ENCODE measurements at places on chromosomes 5 and 9. TPM values are rescaled to one million over a fixed set of nuclear protein-coding genes. Genes with fewer than 3 reads are reported as not detected.
A peak's percentile ranks its signal among the peaks of the same experiment; 100 is the strongest.

DNA sequence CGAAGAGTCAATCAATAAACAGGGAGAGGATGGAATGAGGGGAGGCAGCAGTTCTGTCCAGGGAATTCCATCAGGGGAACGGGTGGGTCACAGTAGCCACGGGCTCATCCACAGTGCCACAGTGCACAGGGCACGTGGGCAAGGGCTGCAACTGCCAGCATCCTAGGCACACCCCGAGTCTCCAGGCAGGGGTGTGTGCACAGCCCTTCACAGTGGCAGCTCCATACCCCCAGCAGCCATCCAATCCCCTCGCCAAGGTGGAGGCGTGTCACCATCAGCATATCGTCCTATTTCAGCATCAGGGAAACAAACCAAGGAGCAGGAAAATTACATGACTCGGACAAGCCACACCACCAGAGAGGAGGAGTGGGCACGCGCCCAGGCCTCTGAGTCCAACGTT is 133.6 kb downstream of the ADAMTS2 start:
- no peak overlapping the region for H3K4me3 ChIP-seq
- peak; percentile 5 for DNase-seq
- H3K36me3 ChIP-seq: peaks cover 6% of the 10 kb centered on the region
- H3K27me3 ChIP-seq: peaks cover 16% of the 10 kb centered on the region

- no peak for DNase-seq
- H3K36me3 ChIP-seq: no peaks in the 10 kb centered on the region
- no peak overlapping the region for H3K27ac ChIP-seq
- H3K4me3 ChIP-seq: no peak overlapping the region
Observed at GRCh38 chr5:73031839-73032238, 76.0 kb downstream of the FCHO2 start.

DNA sequence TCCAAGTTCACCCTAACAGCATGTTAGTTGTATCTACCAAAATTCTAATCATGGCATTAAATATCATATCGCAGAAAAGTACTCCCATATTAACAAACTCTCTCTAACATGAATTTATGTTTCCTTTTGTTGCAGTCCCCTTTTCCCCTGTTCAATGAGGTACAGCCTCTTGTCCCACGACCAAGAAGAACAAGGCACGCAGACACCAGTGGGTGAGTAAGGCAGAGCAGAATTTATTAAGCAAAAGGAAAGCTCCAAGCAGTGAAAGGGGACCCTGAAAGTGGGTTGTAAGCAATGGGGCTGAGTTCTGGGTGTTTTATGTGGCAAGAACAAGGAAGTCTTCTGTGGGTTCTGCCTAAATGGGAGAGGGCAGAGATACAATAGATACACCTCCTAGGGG is 183.5 kb downstream of the LURAP1L start:
- DNase-seq: no peak
- peaks cover 19% of the 10 kb centered on the region for H3K36me3 ChIP-seq
- no peak overlapping the region for H3K4me3 ChIP-seq
- no peaks in the 10 kb centered on the region for H3K27me3 ChIP-seq

DNA sequence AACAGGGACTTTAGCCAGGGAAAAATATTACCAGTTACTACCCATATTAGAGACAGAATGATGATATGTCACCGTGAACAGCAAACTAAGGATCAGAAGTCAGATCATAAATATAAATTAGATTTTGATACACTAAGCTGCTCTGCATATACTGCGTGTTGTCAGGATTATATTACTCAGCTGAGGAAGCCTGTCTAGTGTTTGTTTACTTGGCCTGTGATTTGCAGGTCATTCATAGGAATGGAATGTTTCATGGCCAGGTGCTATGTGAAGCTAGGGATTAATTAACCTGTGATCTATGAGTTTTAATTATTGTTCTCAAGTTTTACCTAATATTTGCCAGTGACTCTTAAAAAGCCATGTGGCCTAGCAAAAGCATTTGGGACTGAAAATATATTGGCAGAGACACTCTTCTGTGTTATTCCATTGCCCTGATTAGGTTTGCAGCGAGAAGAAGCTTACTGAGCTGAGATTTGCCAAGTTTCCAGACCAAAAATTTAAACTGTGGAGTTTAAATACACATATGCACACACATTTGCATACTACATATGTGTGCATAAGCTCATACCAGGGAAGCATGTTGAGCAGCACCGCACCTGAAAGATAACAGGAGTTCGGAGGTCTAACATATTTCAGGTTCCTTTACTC is 496.3 kb upstream of the GRIA1 start:
- DNase-seq: no peak
- H3K4me1 ChIP-seq: no peaks in the 10 kb centered on the region
- H3K27ac ChIP-seq: no peak overlapping the region
- H3K4me3 ChIP-seq: no peak overlapping the region
- H3K27me3 ChIP-seq: no peaks in the 10 kb centered on the region

- H3K4me1 ChIP-seq: peaks cover 7% of the 10 kb centered on the region
- no peak for DNase-seq
- H3K4me3 ChIP-seq: no peak overlapping the region
- H3K36me3 ChIP-seq: no peaks in the 10 kb centered on the region
Observed at GRCh38 chr9:37968228-37968701, 64.3 kb upstream of the SLC25A51 start.

- peaks cover 5% of the 10 kb centered on the region for H3K27me3 ChIP-seq
- no peak overlapping the region for H3K4me3 ChIP-seq
- H3K27ac ChIP-seq: no peak overlapping the region
- H3K4me1 ChIP-seq: peaks cover 5% of the 10 kb centered on the region
Observed at GRCh38 chr9:2595973-2596372, 25.6 kb upstream of the VLDLR start.

GRCh38 chr9:92714787-92715487 is 45.0 kb upstream of the IPPK start:
- H3K4me3 ChIP-seq: no peak overlapping the region
- no peaks in the 10 kb centered on the region for H3K36me3 ChIP-seq
- H3K27me3 ChIP-seq: peaks cover 4% of the 10 kb centered on the region
- DNase-seq: no peak
- H3K4me1 ChIP-seq: peaks cover 7% of the 10 kb centered on the region
- H3K27ac ChIP-seq: no peak overlapping the region

DNA sequence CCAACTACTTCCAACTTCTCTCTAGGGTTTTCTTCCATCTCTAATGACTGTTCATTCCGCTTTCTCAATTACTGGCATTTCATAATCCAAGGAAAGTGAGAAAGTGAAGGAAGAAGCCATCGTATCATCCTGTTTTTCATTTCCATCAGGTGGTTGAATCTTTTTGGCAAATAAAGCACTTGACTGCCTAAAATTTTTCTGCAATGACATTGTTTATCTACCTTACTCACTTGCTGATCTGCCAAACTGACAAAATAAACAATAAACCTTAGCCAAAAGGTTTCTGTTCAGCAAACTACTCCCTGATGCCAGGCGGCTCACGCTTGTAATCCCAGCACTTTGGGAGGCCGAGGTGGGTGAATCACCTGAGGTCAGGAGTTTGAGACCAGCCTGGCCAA is 18.4 kb downstream of the FNBP1 start:
- H3K27me3 ChIP-seq: peaks cover 2% of the 10 kb centered on the region
- no peak for DNase-seq
- H3K27ac ChIP-seq: no peak overlapping the region
- no peak overlapping the region for H3K4me3 ChIP-seq
- no peaks in the 10 kb centered on the region for H3K36me3 ChIP-seq

GRCh38 chr5:10789726-10790125 is 28.7 kb upstream of the DAP start:
- no peak for DNase-seq
- H3K36me3 ChIP-seq: no peaks in the 10 kb centered on the region
- no peak overlapping the region for H3K27ac ChIP-seq
- peaks cover 6% of the 10 kb centered on the region for H3K4me1 ChIP-seq
- H3K27me3 ChIP-seq: peaks cover 2% of the 10 kb centered on the region

DNA sequence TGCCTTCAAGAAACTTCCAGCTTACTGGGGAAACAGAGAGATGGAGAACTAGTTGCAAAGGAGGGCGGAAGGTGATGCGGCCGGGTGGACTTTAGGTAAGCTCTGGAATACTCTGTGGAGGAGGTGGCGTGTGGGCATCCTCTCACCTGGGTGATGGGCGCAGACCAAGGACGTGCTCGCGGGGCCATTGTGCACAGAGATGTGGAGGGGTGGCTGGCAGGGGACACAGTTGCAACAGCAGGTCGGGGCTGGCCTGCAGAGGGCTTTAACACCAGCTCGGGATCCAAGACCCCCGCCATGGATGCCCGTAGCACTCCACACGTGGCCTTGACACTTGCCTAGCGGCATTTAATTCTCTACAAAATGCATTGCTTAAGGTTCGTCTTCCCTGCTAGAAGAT is 26.6 kb downstream of the IER5L start:
- peaks cover 5% of the 10 kb centered on the region for H3K36me3 ChIP-seq
- H3K27me3 ChIP-seq: peaks cover 14% of the 10 kb centered on the region
- peaks cover 10% of the 10 kb centered on the region for H3K4me1 ChIP-seq
- peak overlapping the region; percentile 13 for H3K4me3 ChIP-seq
- peak overlapping the region; percentile 56 for H3K27ac ChIP-seq

GRCh38 chr5:135377751-135378680 is 21.0 kb downstream of the MACROH2A1 start:
- no peak for DNase-seq
- H3K27me3 ChIP-seq: no peaks in the 10 kb centered on the region
- peaks cover 3% of the 10 kb centered on the region for H3K4me1 ChIP-seq
- no peak overlapping the region for H3K4me3 ChIP-seq
- no peak overlapping the region for H3K27ac ChIP-seq

- H3K4me3 ChIP-seq: no peak overlapping the region
- no peaks in the 10 kb centered on the region for H3K36me3 ChIP-seq
- H3K4me1 ChIP-seq: peaks cover 4% of the 10 kb centered on the region
- no peak overlapping the region for H3K27ac ChIP-seq
- no peaks in the 10 kb centered on the region for H3K27me3 ChIP-seq
- no peak for DNase-seq
Observed at GRCh38 chr9:13786131-13786530, 506.6 kb upstream of the MPDZ start.

DNA sequence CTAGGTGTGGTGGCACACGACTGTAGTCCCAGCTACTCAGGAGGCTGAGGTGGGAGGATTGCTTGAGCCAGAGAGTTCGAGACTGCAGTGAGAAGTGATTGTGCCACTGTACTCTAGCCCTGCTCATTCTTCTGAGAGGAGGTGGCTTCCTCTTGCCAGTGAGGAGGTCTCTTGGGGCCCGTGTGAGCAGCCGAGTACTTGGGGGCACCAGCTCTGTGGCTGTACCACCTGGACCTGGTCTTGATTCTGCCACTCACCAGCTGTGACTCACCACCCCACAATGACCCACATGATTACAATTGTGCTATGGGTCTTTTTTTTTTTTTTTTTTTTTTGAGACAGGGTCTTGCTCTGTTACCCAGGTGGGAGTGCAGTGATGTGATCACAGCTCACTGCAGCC is 18.0 kb upstream of the CRB2 start:
- no peak overlapping the region for H3K4me3 ChIP-seq
- no peaks in the 10 kb centered on the region for H3K27me3 ChIP-seq
- DNase-seq: no peak
- H3K36me3 ChIP-seq: no peaks in the 10 kb centered on the region

DNA sequence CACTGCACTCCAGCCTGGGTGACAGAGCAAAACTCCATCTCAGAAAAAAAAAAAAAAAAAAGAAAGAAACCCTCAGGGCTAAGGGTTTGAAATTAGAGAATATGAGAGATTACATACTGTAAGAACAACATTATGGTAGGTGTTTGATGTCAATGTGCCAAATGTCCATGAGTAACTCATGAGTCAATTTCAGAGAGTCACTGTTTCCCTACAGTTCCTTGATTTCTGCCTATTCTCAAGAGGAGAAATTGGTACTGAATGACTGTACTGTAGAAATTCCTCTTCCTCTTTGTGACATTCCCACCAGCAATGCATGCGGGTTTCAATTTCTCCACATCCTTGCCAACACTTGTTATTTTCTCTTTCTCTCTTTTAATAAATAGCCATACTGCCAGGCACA is 35.2 kb downstream of the MARVELD2 start:
- no peak for DNase-seq
- H3K27ac ChIP-seq: no peak overlapping the region
- no peak overlapping the region for H3K4me3 ChIP-seq
- H3K4me1 ChIP-seq: no peaks in the 10 kb centered on the region
- no peaks in the 10 kb centered on the region for H3K36me3 ChIP-seq

DNA sequence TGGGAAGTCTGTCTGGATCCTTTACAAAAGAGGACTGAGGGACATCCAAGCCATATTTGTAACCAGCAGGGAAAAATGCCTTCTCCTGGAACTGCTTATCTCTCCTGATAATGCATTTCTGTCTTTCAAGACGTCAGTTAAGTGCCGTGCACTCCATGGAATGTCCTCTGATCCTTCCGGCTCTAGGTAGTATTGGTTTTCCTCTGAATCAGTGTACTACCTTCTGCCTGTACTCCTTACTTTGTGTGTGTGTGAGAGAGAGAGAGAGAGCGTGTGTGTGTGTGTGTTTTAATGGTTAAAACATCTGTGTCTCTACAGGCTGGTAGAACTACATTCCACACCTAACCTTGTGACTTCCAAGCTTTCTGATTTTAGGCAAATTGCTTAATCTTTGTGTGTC is 89.9 kb downstream of the PIP5K1B start:
- H3K27me3 ChIP-seq: no peaks in the 10 kb centered on the region
- no peaks in the 10 kb centered on the region for H3K36me3 ChIP-seq
- no peaks in the 10 kb centered on the region for H3K4me1 ChIP-seq
- no peak overlapping the region for H3K4me3 ChIP-seq

DNA sequence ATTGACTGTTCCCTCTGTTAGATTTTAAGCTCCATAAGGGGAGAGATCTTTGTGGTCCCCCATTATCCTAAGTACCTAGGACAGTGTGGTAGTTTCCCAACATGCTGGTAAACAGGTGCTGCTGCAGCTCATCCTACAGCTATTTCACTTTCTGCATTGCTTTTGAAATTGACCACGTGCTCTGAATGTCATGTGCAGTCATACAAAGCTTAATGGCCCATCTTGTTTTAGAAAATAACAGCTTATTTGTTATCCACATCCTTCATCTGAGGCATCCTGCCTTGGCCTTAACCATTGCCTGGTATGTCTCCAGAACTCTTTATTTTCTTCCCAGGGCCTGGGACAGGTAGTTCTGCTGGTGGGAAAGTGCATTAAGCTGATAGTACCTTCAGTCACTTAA is 14.7 kb downstream of the PIK3R1 start:
- H3K36me3 ChIP-seq: no peaks in the 10 kb centered on the region
- no peak for DNase-seq
- H3K4me3 ChIP-seq: no peak overlapping the region

Gene PRELID2
- total RNA-seq: 4.6 TPM

Gene SPARC
- 946 TPM for total RNA-seq

Gene CYLC2
- not detected for total RNA-seq

Gene PIP5K1B
- 0.27 TPM for total RNA-seq

Gene IRX2
- 60.7 TPM for total RNA-seq

Gene CSNK1G3
- 40.2 TPM for total RNA-seq

Gene TMEM252
- not detected for total RNA-seq

Gene RALGDS
- 449 TPM for total RNA-seq

Gene LHX3
- total RNA-seq: 0.81 TPM

Gene FOXD4L6
- not detected for total RNA-seq

Gene ANKRA2
- 18.8 TPM for total RNA-seq

Gene INVS
- total RNA-seq: 33.4 TPM

Gene CATSPER3
- total RNA-seq: 0.54 TPM

Gene PCDHGA8
- total RNA-seq: 7.2 TPM

Gene SH3TC2
- 0.25 TPM for total RNA-seq

Measured in glutamatergic neuron (in vitro differentiated cells).